ENCODE measurements at places on chromosomes 7 and 10.
A peak's percentile ranks its signal among the peaks of the same experiment; 100 is the strongest.

DNA sequence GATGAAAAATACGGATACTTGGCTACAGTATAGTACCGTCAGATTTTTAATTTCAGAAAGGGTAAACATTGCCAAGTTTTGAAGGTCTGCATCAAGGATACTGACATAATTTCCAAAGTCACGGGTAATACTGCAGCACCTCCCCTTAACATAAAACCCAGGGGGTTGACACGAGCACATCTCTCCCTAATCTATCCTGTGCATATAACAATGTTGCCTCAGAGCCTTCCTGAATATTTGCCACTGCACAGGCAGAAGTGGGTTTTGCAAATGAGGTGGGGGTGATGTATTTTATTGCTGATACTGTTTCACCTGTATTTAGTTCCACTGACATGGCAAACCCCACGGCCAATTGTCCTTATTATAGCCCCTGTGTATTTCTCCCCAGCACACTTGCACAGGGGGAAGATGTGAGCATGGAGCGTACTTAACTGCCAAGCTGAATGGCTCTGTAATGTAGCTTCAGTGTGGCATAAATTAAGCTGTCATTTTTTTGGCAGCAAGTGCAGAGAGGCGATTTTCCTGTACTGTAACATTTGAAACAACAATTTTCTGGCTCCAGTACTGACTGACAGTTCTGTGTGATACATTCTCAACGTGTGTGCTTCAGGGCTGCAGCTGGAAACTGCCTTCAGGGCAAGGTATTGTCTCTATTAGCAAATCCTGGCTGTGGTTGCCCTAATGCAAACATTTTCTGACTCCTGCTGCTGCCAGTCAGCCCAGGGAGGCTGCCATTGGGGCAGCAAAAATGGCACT lies 299.6 kb upstream of the SP4 start:
- no peak for DNase-seq

- DNase-seq = peak; percentile 61
Measured at GRCh38 chr7:64879086-64879730, 23.9 kb upstream of the ZNF273 start.

DNA sequence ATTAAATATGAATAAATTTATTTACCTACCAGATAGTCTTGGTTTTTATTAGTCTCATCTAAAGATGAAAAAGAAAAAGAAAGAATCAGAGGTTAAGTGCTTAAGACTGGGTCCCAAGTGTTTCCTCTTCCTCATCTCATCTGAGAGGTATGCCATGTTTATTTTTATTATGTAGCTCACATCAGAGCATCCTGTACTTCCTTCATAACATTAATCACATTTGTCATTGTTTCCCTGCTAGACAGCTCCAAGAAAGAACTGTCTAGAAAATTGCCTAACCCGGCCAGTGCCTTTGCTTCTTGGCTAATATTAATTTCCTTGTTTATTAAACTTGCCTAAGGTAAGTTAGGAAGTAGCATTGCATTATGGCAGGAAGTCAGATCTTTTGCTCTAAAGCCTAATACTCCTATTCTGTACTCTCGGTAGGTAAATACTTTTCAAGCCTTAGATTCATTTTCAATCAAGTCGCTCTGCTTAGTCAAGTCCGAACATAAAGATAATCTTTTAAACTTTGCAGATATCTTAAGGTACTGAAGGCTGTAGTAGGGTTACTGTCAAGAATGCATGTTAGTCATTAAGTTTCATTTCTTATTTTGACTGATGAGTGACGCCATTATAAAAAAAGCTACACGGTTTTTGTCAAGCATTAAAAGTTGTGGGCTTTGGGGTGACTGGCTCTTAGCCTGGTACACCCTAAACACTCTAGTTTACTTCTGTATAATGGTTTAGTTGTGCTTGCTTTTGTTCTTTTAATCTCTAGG lies 47.4 kb downstream of the ZMYND11 start:
- DNase-seq = no peak

- peak; percentile 80 for DNase-seq
Measured at GRCh38 chr7:37201003-37201875, 247.4 kb downstream of the ELMO1 start.

DNA sequence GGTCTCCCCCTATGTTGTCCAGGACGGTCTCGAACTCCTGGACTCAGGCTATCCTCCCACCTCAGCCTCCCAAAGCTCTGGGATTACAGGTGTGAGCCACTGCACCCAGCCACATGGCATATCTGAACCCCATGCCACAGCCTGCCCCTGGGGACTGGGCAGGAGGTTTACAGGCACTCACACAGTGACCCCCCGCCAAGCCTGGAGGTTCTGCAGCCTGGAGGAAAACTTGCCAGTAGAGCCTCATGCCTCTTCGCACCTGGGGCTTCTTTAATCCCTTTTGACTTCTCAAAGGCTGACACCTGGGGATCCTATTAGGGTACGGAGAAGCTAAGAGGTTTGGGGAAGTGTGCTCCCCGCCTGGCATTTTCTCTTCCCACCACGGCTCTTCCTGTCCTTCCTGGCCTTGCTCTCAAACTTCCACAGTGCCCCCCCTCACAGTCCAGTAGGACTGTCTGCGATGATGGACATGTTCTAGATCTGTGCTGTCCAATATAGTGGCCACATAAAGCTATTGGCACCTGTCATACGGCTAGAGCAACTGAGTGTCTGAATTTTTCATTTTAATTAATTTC lies 11.4 kb upstream of the KCP start:
- no peak for DNase-seq

- no peak for DNase-seq
Measured at GRCh38 chr10:52940921-52941320, 168.3 kb upstream of the MBL2 start.

DNA sequence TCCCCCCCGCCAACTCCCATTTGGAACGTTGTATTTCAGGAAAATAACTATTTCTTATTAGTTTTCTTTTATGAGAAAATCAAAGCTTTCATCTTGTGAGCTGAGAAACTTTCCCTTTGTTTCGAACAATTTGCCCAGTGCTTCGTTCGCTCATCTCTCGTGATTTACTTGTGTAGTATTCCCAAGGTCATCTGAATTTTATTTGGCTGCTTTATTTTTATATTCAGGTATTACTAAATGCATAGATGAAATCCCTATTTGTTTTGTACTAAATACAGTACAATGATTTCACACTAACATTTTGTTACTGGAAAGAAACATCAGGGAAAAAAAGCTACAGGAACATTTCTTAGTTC lies 12.0 kb upstream of the EBLN1 start:
- no peak for DNase-seq

DNA sequence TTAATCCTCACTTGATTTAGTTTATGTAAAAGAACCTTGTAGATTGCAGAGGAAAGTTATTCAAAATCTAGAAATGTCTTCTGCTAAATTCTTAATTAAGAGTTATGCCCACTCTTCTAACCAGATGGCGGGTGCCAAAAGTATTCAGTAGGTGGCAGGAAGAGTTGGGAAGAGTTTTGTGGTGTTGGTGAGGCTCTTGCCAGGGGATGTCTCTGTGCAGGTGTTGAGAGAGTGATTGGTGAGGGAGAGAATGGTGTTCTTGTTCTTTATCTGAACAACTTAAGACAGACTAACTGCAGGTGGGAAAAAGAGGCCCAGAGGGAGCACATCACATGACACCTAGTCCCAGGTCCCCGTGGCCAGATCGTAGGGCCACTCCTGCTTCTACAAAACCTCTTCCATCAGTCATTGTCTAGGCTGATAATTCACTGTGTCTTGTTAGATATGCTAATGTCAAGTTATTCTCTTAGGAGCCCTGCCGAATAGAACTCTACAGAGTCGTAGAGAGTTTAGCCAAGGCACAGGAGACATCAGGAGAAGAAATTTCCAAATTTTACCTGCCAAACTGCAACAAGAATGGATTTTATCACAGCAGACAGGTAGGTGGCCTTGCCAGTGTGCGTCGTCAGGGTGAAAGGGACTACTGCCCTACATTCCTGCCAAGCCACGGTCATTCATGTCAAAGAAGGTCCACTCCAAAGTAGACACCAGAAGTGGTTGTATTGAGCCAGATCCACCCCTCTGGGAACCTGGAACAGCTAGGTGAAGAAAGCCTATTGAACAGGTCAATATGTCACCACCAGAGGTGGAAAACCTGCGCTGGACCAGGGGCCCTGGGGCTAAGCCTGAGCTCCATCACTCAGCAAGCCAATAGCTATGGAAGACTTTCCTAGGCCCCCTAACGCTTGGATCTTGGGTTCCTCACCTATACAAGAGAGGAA lies 3.4 kb downstream of the IGFBP1 start:
- no peak for DNase-seq

- no peak for DNase-seq
Measured at GRCh38 chr10:129838794-129839193, 125.3 kb downstream of the EBF3 start.

DNA sequence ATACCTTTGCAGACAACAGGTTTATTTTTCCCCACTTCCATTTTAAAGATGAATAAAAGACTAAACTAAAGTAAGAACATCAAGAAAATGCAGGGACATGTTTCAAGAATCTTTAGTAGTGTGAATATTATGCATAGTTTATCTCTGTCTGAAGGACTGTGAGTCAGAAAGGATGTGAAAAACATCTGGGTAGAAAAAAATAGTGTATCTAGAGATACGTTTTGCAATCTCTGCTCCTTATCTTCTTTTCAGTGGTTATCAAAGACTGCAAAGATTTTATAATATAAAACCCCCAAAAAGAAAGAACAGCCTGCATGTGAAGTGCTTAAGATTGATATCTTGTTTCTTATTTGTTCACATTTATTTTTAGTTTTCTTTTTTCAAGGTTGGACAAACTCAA lies 101.9 kb upstream of the ARHGAP21 start:
- DNase-seq = no peak

GRCh38 chr7:151454932-151455530 lies 15.1 kb upstream of the CRYGN start:
- DNase-seq = no peak

DNA sequence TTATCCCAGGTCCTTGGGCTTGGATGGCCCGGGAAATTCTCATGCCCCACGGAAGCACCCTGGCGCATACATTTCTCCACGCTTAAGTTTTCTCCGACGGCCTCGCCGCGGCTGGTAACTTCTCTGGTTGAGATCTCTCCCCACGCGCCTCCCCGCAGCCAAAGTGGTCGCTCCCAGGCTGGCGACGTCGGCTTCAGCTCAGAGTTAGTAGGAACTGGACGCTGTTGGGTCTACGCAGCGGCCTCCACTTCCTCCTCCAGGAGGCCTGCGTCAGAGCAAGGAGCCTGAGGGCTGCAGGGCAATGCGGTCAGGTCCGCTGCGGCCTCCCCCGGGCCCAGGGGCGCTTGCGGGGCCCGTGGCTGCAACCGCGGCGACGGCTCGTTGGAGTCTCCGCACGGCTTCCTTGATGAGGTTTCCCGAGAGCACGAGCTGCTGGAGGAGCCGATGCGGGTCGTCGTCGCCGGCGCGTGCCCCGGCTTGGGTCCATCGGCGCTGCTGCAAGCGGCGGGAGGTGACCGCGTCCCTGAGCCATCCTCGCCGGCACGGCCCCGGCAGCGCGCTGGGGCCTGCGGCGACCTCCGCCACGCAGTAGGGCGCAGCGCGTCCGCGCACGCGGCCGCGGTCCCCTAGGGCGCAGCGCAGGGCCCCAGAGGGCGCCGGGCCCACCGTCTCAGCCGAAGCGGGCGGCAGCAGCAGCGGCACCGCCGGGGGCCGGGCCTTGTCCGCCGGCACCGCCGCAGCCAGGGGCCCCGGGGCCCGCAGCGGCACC lies 744 bp downstream of the FRAT2 start:
- peak; percentile 66 for DNase-seq

GRCh38 chr7:19530852-19531251 lies 178.0 kb downstream of the POLR1F start:
- no peak for DNase-seq

DNA sequence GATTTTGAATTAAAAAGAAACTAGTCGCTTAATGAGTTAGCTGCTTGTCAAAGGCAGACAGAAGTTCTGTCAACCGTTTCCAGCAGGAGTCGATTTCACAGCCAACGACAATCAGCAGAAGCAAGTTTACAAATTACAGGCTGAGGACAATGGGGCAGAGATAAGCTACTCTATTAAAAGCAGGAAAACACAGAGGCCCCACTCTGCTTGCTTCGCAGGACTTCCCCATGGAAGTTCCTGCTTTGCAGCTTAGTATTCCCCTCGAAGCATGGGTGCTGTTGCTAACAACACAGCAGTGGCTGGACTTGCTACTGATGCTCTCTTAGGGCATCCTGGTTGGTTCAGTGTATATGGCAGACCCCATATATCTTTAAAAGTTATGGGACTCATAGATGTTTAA lies 50.8 kb upstream of the KLF6 start:
- peak; percentile 15 for DNase-seq

DNA sequence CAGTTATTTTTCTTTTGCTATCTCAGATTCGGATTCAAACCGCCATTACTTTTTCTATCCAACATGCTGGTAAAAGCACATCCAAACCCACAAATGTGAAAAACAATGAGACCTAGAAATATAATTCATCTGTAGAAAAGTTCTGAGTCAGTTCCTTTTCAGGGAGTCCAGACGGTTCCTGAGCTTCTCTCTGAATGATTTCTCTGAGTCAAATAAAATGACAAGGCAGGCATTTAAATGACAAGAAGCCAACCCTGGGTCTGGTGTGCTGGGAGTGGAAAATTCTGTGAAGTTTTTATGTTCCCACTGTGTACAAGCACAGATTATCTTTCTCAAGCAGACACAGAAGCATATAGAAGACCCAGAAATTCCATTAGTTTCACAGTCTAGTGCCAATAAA lies 96.3 kb upstream of the ANKRD1 start:
- DNase-seq = no peak

GRCh38 chr7:30934225-30934624 lies 22.6 kb downstream of the AQP1 start:
- DNase-seq = no peak

DNA sequence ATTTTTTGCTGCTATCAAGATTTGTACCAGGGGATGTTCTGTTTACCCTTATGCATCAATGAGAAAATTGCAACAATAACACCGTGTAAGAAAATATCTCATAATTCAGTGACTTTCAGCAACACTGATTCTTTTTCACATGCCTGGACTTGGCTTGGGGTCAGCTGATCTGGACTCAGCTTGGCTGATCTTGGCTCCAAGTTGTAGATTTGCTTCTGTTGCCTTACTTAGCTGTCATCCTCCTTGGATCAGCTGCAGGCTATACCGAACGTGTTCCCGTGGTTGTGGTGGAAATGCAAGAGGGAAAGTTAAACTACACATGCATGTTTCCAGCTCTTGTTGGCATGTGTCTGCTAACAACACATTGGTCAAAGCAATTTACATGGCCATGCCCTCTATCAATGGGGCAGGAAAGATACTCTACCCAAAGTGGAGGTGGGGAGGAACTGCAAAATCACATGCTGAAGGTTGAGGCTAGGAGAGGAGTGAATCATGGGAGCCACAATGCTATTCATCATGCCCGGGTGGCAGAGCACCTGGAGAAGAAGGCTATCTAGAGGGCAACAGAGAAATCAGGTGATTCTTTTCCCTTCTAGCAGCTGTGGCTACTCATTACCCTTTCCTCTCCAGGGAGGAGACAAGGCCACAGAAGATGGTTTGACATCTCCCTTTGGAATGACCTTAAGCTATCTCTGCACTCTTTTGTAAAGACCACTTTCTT lies 1276.3 kb upstream of the AUTS2 start:
- no peak for DNase-seq

GRCh38 chr7:40401406-40401805 lies 266.6 kb downstream of the SUGCT start:
- no peak for DNase-seq

Data from Kasumi-1 (cell line).